Naive thymus-derived CD8-positive, alpha-beta T cell (primary cell): ENCODE measurements at places on chromosomes 12 and 14.

DNA sequence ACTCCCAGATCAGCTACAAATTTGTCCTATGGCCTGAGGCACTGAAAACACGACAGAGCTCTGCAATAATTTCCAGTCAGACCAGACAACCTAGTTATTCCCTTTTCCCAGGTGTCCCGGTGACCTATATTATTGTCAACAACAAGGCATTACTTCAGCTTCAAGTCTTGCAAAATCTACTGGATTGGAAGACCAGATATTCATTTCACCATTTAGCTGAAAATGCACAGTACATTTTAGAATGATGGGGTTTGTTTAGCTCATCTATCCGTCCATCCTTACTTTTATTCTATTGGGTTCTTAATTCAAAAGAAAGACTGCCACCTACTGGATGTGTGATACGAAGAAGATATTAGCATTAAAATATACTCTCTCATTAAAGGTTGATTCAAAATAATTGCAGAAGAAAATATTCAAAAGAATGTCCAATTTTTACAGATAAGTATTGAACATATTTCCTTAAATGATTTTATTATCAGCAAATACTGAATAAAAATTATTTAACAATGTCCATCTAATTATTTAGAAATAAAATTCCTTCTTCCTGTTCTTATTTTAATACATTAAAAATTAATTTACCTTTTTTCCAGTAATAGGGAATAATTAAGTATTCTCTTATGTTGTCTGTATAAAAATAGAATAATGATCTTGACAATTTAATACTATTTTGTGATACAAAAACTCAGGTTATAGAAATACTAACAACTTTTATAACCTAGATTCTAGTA, 244.9 kb upstream of the LRIG3 start:
- no peak for DNase-seq

DNA sequence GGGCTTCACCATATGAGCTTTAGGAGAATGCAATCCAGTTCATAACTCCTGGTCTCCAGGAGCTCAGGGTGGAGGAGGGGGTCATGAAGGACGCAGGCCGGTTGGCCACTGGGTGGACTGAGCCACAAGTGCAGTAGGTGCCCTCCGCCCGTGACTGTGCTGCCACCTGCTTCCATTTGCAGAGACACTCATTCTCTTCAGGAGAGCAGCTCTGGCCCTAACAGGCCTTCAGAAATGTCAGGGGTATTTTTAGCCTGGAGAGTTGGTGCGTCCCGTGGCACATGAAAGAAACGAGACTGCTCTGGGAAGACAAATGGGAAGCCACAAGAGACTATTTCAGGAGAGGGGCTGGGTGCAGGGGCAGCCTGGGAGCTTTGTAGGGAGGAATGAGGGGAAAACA, 74.6 kb upstream of the MYL2 start:
- no peak for DNase-seq

DNA sequence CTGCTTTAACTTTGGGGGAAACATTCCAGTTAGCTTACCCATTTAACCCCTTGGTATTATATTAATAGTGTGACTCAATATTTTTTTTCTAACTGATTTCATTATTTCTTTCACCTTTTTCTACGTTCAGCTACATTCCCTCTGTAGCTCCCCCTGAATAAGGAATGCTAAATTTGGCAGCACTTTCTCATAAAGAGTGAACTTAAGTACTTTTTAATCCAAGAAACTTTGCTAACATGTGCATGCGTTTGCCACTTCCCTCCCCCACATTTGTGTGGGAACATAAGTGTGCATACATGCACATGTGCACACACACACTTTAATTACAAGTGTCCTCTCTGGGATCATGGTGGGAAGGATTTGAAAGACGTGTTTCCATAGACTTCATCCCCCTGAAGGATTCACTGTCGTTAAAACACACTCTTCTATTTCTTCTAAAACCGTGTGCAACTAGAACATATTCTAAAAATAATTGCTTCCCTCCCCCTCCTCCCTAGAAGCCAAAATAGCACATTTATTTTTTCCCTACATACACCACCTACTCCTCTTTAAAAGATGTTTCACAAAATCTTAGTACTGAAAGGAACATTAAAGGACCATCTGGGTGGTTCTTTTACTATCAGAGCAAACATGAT, 142.6 kb downstream of the PPM1H start:
- no peak for DNase-seq

GRCh38 chr14:90409209-90409730, 12.4 kb downstream of the CALM1 start:
- DNase-seq: no peak

GRCh38 chr12:77685112-77685511, 145.6 kb upstream of the NAV3 start:
- DNase-seq: no peak

DNA sequence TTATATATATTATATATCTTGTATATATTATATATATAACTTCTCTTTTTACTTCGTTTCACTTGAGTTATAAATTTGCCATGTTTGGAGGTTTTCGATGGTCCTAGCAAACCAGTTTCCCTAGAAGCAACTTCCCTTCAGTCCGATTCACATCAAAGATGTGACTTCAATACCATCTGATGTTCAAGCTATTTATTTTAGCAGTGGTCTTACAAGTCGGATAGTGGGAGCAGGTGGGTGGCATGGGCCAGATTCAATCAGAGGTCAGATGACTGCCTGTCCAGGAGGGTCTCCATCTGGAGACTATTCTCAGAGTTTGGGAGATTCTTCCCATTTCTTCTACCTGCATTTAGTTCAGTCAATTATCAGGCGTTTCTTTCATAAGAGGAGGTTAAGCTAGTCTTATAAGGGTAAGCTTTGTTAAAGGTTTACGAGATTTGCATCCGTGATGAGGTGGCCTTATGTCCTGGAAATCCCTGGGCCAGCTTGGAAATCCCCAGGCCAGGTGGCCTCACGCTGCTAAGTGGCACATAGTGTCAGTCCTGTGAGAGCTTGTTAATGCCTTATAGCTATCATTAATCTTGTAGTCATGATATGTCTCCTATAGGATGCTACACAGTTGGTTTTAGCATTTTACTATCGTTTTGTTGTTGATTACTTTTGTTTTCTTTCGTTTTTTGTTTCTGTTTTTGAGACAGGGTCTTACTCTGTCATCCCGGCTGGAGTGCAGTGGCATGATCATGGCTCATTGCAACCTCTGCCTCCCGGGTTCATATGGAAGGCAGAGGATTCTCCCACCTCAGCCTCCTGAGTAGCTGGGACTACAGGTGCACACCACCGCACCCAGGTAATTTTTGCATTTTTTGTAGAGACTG, 145.8 kb downstream of the BICD1 start:
- no peak for DNase-seq

DNA sequence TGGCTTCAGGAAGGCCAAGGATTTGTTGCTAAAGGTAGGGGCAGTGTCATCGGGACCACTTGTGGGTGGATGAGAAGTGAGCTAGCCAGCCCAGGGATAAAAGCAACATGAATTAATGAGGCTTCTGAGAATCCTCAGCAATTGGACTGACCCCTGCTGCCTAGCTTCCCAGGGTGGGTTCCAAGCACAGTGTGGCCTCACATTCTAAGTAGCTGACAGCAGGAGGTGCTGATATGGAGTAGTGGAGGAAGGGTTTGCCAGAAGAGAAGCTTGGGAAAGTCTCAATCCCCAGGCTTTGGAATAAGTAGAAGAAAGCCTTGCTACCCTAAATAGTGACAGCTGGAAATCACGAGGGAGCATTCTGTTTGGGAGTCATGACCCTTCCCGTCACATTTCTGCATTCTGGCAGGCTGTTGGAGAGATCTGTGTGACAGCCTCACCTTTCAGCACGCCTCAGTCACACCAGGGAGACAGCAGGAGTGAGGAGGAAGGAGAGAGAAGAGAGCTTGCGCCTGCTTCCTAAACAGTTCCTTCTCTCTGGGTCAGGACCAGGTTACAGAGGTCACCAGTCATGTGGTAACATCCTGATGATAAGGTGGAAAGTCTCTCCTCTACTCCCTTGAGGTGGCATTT, 31.2 kb downstream of the DACT1 start:
- DNase-seq: no peak

- DNase-seq: no peak
These were observed 2.5 kb downstream of the SLC7A7 start for GRCh38 chr14:22812744-22813143.

DNA sequence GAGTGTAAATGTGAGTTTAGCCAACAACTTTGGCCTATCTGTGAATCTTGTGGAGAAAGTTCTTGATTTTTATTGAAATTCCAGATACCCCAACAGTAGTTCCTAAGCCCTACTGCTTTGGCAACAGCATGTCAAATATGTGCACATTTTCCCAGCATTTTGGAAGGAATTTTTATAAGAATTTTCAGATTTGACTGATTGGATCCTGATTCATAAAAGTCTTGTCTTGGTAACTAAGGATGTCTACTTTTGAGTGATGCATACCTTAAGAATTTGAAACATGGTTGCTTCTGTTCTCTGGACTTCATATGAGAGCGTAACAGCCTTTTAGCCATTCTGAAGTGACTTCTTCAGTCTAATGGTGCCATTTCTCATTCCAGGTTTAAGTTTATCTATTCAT, 106.7 kb downstream of the ANO4 start:
- no peak for DNase-seq

- no peak for DNase-seq
These were observed 76.3 kb downstream of the MAP1LC3B2 start for GRCh38 chr12:116635487-116635886.

DNA sequence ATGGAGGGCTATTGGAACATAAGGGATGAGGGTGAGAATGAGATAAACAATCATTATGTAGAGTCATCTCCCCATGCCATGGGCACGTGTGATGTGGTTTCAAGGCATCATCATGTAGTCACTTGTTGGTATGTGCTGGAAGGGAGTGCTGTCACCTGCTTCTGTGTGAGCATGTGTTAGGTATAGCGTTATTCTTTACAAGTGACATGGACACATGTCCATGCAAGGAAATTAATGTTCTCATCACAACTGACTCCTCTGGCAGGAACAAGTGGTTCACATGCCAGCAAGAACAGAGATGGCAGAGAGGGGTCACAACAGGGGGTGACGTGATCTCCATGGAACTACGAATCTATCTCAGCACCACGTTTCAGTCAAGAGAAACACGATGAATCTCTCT, 815.8 kb downstream of the BCL11B start:
- DNase-seq: no peak

DNA sequence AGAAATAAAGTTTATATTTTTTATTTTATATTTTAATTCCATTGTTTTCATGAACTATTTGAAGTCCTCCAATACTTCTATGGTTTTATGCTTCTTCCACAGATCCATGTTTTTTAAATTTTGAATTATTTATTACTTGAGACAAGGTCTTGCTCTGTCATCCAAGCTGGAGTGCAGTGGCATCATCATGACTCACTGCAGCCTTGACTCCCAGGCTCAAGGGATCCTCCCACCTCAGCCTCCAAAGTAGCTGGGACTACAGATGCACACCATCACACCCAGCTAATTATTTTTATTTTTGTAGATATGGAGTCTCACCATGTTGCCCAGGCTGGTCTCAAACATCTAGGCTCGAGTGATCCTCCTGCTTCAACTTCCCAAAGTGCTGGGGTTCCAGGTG, 28.8 kb upstream of the DLGAP5 start:
- DNase-seq: no peak

DNA sequence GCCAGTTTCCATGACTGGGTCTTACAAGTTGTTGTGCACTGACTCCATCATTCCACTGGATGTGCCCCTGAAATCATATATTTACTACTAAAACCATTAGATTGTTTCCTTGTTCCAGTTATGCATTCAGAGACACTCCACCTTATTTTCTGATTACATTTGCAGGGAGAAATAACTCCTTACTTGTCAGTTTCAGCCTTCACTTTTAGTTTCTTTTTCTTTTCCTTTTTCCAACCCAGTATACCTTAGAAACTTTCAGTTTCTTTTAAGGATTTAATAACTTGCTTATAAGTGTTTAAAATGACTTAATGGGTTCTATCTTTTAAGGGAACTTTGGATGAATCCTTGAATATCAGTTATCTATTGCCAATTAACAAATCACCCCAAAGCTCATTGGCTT, 39.9 kb downstream of the MRPL42 start:
- no peak for DNase-seq

DNA sequence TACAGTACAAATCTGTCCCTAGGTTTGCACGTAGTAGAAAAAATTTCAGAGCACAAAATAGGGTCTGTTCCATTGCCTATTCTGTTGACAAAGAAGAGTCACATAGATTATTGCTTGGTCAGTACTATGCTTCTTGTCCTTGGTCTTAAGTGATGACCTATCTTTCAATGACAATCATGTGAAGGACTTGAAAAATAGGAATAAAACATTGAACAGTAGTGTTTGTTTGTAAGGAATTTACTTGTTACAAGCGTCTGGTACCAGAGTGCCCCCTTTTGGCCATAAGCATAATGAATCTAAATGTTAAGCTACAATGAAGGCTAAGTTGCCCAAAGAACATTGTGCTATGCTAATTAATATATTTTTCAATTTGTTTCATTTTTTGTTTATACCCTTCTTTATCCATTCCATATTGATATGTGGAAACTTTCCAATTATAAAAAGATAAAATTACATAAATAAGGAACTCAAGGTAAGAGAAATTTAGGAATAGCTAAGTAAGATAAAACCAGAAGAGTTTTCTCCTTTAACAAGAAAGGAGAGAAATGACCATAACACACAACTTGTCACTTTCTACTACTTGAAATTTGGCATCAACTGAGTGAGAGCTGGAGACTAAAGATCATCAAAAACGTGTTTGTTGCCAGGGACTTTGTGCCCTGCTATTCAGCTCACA, 204.7 kb downstream of the EPS8 start:
- DNase-seq: peak; percentile 72

GRCh38 chr14:48751293-48751692, 834.9 kb downstream of the RPS29 start:
- no peak for DNase-seq

DNA sequence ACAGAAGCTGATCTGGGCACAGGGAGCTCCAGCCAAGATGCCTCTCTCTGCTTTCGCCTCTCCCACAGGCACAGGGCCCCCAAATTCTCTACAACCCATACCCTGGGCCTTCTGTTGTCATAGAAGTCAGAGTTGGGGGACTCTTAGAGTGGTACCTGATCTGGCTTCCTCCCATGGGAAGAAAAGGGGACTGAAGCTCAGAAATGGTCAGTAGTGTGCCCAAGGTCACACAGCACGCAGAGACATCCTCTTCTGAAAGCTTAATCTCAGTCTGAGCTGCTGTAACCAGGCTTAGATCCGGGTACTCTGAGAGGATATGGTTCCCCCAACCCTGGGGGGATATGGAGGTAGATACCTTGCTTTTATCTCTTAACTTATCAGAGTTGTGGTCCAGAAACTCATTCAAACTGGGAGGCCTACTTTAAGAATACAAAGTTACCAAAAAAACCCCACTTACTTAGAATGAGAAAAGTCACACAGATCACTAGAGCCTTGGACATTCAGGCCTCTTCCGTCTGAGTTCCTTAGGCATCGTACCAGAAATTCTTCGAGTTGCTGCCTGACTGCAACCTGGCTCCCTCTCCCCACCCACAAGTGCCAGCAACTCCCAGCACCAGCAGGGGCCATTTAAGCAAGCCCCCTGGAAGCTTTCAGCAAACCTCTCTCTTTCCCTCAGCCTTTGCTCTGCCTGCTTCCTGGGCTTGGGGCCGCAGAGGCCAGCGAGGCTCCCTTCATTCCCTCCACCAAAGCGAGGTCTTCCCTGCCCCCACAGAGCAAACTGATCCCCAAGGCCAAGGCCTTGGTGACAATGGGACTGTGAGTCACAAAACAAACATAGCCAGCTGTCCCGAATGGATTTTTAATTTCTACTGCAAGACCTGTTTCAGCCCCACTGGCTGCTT, 13.9 kb downstream of the KRT7 start:
- DNase-seq: no peak

- DNase-seq: no peak
These were observed 606 bp downstream of the PRIMA1 start for GRCh38 chr14:93787465-93788292.
